ENCODE measurements at places on chromosomes 7 and 10.

DNA sequence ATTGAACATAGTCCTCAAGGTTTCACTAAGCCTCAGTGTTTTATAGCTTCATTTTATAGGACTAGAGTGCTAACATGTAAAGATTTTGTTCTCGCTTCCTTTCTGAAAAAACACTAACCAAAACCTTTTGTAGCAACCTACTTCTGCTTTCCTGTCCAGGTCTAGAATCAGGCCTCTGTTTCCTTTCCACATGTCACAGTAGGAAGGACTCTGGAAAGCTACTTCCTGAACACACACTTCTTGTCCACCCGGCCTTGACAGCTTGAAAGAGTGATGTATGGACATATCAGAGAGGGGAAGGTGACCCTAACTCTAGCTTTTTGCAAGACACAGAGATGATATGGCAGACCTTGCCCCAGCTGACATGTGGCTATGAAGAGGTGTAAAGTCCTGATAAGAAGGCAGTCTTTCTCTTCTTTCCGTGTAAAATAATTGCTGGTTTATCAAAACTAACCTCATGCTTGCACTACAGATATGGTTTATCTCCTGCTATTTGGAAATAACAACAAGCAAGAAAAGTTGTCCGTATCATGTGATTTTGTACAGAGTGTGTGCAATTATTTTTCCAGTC, 175.4 kb downstream of the SKAP2 start:
- DNase-seq = no peak

DNA sequence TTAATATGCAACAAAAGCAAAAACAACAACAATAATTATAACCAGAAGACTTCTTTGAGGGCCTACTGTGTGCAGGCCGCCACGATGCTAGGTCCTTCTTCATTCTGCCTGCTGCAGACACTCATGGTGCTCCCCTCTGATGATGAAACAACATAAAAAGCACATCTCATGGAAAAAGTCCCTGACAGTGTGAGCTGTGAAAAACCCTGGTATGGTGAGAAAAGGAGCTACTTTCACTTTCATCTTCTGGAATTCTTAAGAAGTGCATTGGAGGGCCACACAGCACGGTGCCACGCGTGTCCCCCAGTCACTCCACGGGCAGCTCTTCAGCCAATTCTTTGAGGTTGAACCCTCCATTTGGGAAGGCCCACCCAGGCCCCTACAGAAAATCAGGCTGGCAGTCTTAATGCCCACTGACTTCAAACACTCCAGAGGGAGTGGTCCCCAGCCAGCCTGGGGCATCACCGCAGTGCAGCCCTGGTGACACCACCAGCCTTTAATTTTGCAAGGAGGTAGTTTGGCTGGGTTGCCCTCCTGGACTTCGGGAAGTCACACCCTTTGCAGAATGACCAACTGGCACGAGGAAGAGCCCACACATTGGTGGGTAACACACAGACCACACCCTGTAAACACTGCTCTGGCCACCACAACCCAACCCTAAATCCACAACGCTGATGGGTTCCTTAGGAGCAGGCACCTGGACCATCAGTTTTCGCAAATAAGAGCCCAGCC, 7.7 kb downstream of the KCNMA1 start:
- DNase-seq = no peak

GRCh38 chr7:139886206-139886605, 57.1 kb downstream of the TBXAS1 start:
- no peak for DNase-seq

DNA sequence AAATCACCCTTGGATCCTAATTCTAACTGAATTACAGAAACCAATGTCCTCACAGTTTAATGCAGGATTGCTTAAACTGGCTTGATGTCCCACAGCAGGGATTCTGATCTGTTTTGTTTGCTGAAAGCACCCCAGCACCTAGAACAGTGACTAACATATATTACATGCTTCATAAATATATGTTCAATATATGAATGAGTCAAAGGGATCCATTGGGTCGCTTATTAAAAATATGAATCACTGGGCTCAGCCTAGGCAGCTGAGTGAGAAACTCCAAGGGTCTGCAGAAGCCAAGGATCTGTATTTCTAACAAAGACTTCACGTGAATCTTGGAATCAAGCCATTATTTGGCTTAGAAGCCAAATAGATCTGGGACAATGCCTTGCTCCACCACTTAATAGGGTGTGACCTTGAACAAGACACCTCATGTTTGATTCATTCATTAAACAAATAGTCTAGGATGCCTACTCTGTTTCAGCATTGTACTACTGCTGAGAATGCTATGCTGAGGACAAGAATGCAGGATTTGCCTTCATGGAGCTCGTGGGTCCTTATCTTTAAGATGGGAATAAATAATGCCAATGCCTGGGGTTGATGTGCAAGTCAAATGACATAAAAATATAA, 103.4 kb upstream of the DLX6 start:
- no peak for DNase-seq

GRCh38 chr10:60508831-60509230, 119.2 kb upstream of the ANK3 start:
- DNase-seq = no peak

- no peak for DNase-seq
These were observed 141.6 kb downstream of the PKD1L1 start for GRCh38 chr7:47806701-47807103.

DNA sequence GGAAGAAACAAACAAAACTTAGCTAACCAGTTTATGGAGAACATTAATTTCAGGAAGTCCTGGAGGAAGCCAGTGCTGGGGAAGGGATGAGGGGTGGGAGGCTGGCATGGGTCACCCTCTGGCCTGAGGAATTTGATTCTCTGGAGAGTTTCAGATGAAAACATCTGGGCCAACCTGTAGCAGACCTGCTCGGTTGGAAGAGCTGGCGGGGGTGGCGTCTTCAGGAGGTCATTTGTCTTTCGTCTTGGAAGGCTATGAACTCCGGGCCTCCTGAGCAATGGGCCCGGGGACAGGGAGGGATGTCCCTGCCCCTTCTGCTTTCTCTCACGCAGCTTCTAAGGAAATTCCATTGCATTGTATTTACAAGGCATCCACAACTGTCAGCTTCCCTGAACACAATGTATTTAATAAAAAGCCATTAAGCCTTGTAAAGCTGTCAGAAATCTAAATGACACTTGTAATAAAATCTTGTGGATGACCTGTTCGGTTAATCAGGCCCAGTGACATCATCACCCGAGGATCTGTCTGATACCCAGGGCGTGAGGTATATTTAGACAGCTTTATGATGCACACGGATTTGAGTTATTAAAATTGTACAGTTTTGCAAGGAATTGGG, 250.5 kb downstream of the RAB11FIP2 start:
- DNase-seq = no peak

- no peak for DNase-seq
These were observed 24.2 kb downstream of the IFIT3 start for GRCh38 chr10:89351780-89352597.
